Activated CD4-positive, CD25-positive, alpha-beta regulatory T cell treated with anti-CD3 and anti-CD28 coated beads, Interleukin-2, amount 50 U/mL, for 24 hours (primary cell): ENCODE measurements at places on chromosomes 1 and 21.

DNA sequence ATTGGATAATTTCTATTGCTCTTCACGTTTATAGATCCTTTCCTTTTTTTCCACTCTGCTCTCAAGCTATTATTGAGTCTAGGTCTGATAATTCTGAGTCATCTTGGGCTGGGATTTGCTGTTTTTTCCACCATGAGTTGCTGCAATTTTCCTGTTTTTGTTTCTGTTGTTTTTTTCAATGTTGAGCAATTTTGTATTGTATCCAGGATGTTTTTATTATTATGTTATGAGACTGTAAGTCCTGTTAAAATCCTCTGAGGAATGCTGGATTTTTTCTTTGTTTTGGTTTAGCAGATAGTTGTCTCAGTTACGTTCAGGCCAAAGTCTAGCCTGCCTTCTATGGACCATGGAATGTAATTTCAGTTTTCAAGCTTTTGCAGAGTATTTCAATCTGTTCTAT lies 13.0 kb upstream of the SLC35A3 start:
- no peak for ATAC-seq

- no peak for ATAC-seq
Observed at GRCh38 chr1:102420034-102420433, 423.3 kb upstream of the OLFM3 start.

DNA sequence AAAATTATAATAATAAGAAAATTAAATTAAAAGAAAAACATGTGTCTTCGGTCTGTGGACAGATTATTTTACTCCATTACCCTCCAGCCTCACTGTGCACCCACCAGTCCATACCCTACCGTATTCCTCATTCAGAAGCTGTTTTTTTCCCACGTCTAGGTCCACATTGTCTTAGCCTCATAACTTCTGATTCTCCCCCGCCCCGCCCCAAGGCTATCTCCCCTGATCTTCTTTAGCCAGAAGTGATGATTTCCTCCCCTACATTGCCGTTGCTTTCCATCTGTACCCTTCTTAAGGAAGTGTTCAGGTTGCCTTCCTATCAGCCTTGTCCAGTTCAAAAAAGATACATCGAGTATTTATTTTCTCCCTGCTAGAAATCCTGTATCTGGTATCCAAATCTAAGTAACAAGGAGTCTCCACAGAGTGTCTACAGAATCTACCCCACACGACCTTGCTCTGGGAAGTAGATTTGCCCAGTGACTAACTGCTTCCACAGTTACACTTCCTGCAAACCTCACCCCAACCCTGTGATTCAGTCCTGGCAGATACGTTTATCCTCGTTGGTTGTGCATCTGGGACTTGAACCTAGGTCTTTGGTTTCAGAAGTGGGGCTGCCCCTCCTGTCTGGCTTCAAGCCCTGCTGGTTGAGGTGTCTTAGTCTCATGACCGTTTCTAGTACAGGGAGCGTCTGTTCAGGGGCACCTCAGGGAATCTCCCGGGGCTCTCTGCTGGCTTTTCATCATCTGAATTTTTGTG lies 470.2 kb downstream of the CAMTA1 start:
- no peak for ATAC-seq

- no peak for ATAC-seq
Observed at GRCh38 chr1:7366955-7367665, 404.0 kb upstream of the VAMP3 start.

DNA sequence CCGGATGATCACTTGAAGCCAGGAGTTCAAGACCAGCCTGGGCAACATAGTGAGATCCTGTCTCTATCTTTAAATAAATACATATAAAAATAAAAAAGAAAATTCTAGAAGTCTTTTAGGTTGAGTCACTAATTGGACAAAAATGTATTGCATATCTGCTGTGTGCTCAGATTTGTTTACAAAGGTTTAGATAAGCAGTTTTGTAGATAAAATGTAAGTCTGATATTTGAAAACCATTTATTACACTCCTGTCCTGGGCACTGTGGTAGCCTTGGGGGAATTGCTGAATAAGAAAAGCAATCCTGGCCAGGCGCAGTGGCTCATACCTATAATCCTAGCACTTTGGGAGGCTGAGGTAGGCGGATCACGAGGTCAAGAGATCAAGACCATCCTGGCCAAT lies 11.6 kb downstream of the GMEB1 start:
- ATAC-seq, result no peak

DNA sequence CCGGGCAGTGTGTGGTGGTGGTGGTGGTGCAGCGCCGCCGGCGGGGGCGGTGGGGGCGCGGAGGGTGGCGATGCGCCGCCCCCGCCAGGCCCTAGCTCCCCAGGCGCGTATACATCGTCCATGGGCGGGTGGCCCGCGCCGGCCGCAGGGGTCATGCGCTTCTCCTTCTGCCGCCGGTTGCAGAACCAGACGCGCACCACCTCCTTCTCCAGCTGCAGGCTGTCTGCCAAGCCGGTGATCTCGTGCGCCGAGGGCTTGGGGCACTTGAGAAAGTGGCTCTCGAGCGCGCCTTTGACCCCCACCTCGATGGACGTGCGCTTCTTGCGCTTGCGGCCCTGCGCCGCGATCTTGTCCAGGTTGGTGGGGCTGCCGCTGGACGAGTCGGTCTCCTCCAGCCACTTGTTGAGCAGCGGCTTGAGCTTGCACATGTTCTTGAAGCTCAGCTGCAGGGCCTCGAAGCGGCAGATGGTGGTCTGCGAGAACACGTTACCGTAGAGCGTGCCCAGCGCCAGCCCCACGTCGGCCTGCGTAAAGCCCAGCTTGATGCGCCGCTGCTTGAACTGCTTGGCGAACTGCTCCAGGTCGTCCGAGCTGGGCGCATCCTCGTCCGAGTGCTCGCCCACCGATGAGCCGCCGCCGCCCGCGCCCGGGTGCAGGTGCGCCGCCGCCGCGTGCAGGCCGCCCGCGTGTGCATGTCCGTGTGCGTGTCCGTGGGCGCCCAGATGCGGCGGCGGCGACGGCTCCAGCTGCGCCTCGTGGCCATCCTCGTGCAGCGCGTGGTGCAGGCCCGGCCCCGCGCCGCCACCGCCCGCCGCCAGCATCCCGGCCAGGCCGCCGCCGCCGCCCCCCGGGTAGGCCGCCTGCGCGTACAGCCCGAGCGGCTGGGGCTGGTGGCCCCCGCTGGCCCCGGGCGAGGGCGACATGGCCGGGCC lies 926 bp downstream of the POU3F1 start:
- ATAC-seq, result no peak

- ATAC-seq, result no peak
Observed at GRCh38 chr1:239233626-239234025, 152.7 kb upstream of the CHRM3 start.

DNA sequence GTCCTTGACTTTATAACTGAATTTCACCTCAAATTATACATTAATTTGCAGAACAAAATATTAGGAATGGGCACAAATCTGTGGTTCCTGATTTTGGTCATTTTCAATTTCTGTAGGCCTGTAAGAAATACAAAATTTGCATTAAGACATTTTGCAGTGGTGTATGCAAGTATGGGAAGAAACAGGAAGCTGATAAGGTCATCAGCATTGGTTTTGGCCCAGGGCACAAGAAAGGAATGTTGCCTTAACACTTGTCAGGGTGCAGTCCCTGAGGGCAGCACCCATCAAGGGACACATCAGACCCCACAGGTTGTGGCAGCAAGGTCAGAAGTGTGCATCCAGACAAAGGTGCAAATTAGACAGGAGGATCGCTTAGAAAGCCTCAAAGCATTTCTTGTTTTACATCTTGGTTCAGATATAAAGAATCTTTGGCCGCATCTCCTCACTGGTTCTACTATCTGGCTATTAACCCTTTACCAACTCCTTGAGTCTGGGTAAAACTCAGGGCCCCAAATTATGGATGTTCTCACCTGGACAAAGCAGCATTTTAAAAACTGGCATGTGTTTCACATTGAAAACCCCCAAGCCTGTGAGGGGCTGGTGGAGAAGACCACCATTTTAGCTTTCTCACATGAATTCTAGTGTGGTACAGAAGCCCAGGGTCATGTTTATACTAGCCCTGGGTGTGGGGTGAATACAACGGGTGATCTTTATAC lies 182.4 kb downstream of the CDC7 start:
- ATAC-seq, result no peak

- no peak for ATAC-seq
Observed at GRCh38 chr1:24457866-24458265, 42.3 kb downstream of the NIPAL3 start.

- ATAC-seq, result no peak
Observed at GRCh38 chr21:16879479-16879878, 633.4 kb upstream of the CXADR start.

DNA sequence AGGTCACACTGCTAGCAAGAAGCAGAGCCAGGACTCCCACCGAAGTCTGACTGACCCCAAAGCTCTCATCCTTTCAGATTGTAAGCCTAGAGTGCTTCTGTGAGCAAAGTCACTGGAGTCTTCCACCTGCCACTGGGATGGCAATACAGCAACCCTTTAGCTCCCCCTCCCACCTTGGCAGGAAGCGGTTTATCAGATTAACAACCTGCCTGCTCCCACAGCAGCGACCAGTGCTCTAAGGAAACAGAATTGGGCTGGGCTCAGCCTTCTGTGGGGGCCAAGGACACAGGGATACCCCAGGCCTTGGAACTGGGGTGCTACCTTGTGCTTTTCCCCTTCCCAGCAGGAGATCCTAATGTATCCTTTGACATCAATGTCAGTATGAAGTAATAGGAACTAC lies 76.0 kb downstream of the GFI1 start:
- ATAC-seq, result peak; percentile 49

GRCh38 chr1:53869454-53870117 lies 20.0 kb downstream of the YIPF1 start:
- ATAC-seq, result no peak

- ATAC-seq, result no peak
Observed at GRCh38 chr1:111062081-111062480, 77.8 kb downstream of the DRAM2 start.

DNA sequence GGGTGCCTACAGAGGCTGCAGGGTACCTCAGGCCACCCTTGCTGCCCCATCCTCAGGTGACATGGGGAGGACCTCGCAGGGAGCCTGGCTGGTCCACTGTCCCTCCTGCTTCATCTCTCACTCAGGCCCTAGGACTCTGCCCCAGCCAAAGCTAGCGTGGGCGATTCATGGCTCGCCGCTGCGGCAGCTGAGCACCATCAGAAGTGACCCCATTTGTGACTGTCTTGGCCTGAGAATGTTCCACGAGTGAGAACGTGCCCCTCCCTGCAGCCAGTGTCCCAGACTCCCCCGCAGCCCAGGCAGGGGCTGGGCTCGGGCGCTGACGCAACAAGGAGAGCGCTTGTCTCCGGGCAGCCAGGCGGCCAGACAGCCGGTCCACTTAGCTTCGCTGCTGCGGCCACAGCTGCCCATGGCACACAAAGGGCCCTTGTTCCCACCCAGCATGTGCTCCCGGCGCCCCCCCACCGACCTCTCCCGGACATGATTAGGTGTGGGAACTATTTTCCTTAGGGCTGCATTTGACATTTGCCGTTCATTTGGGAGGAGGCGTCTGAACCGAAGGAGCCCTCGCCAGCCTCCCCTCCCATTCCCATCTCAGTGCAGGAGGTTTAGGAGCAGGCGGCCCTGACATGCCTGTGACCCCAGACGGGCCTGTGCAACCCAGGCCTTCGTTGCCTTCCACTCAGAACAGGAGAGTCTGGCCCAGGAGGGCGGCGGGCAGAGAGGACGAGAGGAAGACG lies 19.3 kb upstream of the POFUT2 start:
- ATAC-seq, result no peak

GRCh38 chr1:33971913-33972312 lies 108.0 kb downstream of the HMGB4 start:
- ATAC-seq, result no peak
